Stimulated activated CD4-positive, alpha-beta T cell treated with anti-CD3 and anti-CD28 coated beads, TNF-alpha, amount 100 ng/mL, for 4 hours (primary cell): ENCODE measurements at places on chromosomes 1 and 21.

DNA sequence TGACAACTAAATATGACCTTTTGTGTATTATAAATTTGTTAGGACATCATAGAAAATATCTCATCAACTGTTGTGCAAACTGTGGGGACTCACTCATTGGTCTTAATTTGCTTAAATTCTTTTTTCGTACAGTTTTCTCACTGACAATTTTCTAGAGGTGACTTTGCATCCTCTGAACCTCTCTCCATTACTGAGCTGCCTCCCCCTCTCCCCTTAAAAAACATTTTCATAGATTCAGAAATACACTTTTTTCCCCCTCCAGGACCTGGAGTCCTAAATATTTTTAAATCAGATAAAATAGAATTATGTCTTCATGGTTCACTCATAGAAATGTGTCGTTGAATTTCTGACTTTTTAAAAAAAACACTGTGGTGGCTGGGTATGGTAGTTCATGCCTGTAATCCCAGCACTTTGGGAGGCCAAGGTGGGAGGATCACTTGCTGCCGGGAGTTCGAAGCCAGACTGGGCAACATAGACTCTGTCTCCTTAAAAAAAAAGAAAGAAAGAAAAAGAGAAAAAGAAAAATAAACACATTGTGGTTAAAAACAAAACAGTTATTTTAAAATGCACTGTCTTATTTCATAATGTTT, 1.5 kb downstream of the CNST start:
- no peak for DNase-seq

DNA sequence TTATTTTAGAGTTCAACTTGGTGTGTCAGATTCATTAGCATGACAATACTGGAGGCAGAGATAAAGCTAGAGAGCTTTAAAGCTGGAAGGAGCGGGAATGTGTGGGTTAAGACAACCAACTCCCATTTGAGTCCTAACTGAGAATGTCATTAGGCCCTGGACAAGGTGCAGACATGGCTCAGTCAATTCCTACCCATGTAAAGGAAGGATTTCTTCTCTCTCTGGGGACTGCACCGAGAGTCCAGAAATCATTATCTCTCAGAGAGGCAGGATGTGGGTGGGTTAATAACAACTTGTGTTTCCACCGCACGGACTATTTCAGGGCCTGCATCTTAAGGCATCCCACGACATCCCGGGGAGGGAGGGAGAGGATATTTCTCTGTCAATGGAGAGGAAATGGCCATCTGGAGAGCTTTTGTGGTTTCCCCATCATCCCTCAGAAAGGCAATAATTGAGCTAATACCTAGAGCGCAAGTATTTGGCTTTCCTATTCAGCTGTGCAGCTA, 46.7 kb upstream of the SARS1 start:
- no peak for DNase-seq

GRCh38 chr1:232529747-232530146, 100.2 kb downstream of the SIPA1L2 start:
- DNase-seq, result no peak

GRCh38 chr1:26459573-26460031, 12.6 kb upstream of the HMGN2 start:
- DNase-seq, result no peak

DNA sequence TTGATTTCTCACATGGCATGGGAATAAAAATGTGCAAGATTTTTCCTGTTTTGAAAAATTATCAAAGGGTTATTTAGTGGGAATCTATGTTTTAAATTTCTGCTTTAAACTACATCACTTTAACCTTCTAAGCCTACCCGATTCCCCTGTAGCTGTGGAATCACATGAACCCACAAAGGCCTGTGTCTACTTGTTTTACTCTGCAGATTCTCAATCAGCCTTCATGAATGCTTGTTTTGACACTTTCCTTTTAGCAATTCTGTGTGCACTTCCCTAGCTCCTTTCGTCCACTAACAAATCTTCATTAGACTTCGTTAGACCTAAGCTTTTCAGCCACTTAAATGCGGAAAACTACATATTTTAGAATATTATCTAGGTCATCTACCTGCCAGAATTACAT, 56.0 kb upstream of the C1orf21 start:
- DNase-seq, result no peak

- no peak for DNase-seq
Measured at GRCh38 chr1:171433451-171433850, 51.9 kb upstream of the PRRC2C start.

GRCh38 chr1:208061632-208062031, 150.7 kb upstream of the CD34 start:
- no peak for DNase-seq

DNA sequence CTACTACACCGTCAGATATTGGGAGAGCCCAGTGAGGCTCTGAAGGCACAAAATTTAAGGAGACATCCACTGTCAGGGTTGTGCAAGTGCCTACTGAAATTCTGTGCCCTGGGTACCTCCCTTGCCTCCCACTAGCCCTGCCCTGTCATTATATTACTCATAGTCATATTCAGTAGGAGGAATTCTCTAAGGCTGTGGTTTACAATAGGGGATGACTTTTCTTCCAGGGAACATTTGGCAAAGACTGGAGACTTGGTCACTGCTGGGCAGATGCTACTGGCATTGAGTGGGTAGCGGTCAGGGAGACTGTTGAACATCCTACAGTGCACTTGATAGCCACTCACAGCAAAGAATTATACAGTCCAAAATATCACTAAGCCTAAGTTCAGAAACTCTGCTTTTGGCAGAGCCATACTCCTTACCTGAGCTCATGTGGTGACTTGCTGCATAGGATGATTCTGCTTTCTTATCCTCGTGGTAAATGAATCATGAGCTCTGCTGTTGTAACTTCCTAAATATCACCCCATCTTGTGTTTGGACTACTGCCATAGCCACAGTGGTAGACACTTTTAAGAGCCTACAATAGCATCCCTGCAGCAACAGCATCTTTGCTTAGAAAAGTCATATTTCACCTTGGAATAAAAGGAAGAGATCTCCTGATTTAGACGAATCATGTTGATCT, 563.4 kb upstream of the PLXNA2 start:
- DNase-seq, result no peak

- DNase-seq, result no peak
Measured at GRCh38 chr1:21323091-21323490, 32.8 kb upstream of the ECE1 start.

DNA sequence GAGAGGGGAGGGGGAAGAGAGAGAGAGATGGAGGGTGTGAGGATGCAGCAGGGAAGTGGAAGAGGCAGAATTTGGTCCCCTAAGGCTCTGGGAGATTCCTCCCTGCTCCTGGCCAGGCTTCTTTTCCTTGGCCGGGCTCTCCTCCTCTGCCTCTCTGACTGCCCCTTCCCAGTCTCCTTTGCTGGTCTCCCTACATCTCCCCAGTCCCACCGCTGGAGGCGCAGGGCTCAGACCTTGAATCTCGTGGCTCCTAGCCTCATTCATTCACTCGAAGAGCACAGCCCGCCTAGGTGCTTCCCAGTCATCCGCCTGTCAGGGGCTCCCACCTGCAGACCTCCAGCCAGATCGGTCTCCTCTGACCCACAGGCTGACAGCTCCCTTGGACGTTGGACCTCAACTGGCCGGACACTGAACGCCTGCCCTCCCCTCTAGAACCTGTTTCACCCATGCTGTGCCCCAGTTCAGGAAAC, 76.5 kb downstream of the VWA5B1 start:
- DNase-seq, result no peak

DNA sequence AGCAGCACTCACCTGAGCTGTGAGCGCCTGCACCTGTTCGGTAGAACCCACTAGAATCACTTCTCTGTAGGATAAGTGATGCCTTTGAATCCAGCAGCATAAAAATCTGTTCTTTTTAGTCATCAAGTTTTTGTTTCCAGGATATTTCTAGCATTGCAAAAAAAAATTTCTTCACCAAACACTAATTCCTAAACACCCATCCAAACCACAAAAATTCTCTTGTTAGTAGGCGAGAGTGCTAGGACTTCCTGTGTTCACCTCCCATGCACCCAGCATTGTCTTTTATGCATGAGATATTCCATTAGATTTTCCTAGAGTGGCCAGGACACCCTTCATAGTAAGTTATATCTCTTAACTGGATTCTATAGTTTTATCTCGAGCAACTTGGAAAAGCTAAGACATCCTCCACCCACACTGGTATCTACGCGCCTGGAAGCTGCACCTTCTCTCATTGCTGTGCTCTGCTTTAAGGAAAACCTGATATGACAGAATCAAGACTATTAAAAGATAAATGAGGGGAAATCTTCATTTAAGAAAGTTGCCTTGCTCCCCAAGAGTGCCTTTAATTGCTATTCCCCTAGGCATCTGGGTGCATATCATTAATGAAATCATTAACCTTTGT, 12.3 kb downstream of the SERTAD4 start:
- DNase-seq, result no peak
